ENCODE measurements at places on chromosomes 16 and 17.

DNA sequence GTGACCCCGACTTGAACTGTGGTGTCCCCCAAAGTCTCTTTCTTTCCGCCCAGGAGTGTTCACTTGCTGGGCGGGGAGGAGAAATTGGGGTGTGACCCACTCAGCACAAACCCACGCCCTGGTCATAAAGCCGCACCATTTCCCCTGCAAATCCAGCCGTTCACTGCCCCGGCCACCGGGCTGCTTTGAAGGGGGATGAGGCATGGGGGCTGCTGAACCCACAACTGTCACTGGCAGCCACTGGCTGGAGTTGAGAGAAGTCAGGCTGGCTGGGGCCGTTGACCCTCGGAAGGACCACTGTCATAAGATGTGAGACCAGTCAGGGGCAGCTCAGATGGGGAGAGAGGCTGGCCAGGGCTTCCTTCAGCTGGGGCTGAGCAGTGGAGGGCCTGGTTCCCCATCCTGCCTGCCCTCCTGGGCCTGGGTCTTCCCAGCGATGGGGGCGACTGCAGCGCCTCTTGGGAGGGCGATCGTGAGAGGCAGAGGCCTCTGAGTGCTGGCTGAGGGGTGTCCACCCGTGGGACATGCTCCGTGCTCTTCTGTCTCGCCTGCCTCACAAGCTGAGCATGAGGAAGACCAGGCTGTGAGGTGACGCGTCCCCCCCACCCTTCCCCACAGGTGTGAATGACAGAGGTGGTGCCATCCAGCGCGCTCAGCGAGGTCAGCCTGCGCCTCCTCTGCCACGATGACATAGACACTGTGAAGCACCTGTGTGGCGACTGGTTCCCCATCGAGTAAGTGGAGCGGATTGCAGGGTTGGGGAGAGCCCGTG, 19.5 kb downstream of the C16orf90 start:
- DNase-seq = no peak

DNA sequence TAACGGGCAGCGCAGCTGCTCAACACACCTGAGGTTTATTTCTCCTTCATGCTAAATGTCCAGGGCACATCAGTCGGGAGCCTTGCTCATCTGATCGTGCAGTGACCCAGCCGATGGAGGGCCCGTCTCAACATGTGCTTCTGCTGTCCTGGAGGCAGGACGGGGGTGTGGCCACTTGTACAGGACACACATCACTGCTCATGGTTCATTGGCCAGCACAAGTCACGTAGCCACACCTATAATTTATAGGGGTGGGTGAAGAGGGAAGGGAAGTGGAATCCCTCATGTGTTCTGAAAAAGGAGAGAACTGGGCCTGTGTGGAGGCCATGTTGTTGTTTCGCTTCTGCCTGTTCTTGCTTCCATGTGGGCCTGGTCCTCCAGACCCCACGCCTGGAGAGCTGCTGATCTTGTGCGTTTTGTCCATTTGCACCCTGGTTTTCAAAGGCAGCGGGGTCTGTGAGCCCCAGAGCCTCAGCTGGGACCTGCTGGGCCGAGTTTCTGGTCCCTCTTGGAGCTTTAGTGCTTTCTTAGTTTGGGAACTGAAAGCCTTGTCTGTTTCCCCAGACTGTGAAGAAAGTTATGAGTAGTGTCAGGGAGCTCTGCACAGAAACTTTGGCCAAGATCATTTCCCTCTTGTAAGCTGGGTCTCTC, 60.5 kb downstream of the CMIP start:
- DNase-seq = no peak

GRCh38 chr17:47806026-47806912, 15.3 kb downstream of the OSBPL7 start:
- DNase-seq = no peak

GRCh38 chr17:9432934-9433421, 142.6 kb downstream of the STX8 start:
- DNase-seq = peak; percentile 65

DNA sequence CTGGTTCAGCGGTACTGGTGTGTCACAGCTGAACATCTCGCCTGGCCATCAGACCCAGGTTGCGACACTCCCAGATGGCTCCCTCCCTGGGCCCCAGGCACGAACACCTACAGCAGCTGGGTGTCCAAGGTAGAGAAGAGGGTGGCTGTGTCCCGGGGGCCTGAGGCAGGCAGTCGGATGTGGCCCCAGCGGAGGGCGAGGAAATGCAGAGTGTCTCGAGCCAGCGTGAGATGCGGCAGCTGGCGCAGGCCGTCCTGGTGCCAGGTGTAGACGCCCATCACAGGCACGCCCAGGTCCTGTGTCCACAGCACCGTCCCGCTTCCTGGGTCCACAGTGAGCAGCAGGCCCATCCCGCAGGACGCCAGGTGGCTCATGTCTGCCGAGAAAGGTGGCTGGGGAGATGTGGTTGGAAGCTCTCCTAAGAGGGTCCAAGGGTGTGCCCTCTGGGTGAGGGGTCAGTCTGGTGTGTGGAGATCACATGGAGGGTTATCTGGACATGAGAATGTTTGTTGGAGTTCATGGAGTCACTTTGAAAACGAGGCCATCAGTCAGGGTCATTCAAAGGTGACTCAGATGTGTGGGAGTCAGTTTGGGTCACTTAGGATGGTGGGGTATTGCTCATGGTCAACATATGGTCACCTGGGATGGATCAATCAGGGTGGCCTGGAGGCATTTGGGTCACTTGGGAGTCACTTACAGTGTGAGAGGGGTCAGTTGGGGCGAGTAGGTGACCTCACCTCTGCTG, 8.1 kb downstream of the ERN2 start:
- no peak for DNase-seq

DNA sequence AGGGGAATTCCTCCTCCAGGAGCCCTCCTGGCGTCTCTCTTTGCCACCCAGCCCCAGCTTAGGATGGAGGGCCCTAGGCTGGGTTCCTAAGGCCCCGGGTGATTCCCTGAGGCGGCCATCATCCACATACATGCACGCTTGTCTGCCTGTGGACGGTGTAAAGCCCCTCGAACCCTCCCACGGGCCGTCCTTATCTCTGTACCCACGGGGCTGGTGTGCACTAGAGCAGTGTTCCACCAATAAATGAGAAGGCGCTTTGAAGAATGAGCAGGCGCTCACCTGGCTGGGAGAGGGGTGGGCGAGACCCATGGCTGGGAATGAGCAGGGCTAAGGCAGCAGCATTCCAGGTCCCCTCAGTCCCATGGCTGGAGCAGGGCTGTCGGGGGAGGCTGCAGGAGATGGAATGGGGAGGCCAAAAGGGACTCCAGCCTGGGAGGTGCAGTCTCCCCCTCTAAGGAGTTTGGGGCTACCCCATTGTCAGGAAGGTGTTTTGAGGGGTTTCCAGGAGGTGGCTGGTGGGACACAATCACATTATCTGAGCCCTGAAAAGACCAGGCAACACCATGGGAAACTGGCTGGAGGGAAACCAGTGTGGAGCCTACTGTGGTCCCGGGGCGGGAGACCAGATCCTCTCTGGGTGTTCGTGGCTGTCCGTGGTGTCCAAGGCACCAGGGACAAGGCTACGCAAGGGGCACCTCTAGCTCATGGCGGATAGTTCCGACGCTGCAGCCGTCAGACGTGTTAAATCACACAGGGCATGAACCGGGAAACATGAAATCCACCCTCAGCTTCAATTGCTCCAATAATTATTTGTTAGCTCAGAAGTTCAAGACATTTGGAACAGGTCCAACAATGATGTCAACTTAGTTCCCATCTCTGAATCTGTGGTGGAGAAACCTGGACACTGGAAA, 87.5 kb upstream of the DNAH17 start:
- no peak for DNase-seq

- DNase-seq = no peak
These were observed 2.9 kb upstream of the ABCA6 start for GRCh38 chr17:69144331-69145255.

GRCh38 chr16:12461201-12461600, 342.5 kb downstream of the CPPED1 start:
- peak; percentile 23 for DNase-seq

- no peak for DNase-seq
These were observed 54.9 kb downstream of the HS3ST3A1 start for GRCh38 chr17:13546851-13547250.

- DNase-seq = no peak
These were observed 340.6 kb downstream of the CA10 start for GRCh38 chr17:51817955-51818354.

DNA sequence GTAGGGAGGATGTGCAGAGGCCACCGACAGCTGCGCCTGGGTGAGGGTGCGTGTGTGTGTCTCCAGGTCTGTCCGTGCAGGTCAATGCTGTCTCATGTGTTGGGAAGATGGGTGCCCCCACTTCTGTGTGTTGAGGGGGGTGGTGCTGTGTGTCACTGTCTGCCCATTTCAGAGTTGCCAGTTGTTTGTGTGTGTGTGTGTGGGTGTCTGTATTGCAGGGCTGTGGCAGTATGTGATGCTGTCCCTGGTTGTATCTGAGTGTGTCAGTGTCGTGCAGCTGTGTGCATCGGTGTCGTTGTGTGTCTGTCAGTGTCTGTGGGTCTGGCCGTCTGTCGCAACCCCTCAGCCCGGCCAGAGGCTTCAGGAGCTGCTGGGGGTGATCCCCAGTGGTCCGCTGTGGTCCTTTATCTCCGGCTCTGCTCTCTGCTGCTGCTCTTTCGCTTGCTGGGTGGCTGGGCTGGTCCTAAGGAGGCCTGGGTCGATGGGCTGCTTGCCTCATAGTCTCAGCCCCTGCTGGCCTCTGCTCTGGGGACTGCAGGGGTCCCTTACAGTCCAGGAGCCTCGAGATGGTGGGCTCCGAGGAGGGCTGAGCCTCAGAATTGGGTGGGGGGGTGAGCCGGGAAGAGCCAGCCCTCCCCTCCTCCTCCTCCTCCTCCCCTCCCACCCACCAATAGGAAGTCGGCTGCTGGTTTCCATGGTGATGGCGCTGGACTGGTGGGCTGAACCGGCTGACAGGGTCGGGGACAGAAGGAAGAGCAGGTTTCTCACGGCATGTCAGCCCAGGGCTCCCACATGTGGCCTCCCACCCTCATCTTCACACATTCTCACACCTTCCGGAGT, at the start of gene TSPOAP1:
TSPOAP1 (minus strand) TSS at position 601 of the 840 bp plus-strand sequence. CDS start 875 bp downstream, outside the sequence.
- no peak for DNase-seq

- peak; percentile 65 for DNase-seq
These were observed 19.1 kb upstream of the TEX2 start for GRCh38 chr17:64281962-64282752.

DNA sequence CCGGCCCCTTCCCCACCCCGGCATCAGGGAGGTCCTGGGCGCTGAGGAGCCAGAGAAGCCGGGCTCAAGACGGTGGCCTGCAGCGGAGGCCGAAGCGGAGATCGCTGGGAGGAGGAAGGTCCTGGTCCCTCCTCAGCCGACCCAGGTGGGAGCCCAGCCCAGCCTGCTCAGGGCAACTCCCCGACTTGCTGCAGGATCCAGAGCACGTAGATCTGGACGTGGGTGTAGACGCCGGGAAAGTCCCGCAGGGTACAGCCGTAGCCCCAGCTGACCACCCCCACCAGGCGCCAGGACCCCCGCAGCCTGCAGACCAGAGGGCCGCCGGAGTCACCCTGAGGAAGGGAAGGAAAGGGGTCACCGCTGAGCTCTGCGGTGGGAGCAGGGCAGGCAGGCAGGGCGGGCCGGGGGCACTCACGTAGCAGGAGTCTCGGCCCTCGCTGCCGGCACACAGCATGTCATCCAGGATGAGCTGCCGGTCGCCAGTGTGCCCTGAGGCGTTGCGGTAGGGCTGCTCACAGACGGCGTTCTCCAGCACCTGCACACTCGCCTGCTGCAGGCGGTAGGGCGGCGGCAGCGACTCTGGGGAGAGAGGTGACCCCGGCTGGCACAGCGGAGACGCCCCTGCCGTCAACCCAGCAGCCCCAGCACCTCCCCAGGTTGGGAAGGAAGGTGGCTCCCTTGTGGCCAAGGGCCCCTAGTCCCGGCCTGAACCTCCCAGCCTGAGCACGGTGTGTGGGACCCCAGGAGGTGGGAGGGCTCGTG, 5.4 kb downstream of the TPSD1 start:
- no peak for DNase-seq

GRCh38 chr16:2024032-2024420, 2.7 kb upstream of the NHERF2 start:
- no peak for DNase-seq

- no peak for DNase-seq
These were observed 6.7 kb upstream of the MPP3 start for GRCh38 chr17:43839670-43840108.

- DNase-seq = no peak
These were observed 482.9 kb upstream of the CDH11 start for GRCh38 chr16:65604771-65605170.

GRCh38 chr16:50351116-50351515, 17.7 kb downstream of the BRD7 start:
- no peak for DNase-seq

- no peak for DNase-seq
These were observed 2.2 kb upstream of the LIMD2 start for GRCh38 chr17:63701868-63702720.

DNA sequence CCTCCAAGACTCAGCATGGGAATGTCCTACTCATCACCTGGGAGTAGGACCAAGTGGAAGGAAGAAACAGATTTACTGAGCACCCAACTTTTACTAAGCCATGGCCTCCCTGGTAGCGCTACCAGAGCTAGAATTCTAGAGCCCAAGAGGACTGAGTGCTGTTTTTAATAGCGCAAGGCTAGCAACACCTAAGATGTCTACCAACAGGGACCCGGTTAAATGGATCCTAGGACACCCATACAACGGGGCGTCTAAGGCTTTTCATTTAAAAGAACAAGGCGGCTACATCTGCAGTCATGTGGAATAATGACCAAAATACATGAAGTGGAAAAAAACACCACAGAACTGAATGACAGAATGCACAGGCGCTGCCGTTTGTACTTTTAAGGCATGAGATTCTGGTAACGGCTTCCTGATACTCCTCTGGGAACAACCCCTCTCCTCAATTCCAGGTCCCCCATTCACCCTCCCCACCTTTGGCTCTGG, 5.1 kb downstream of the GGA2 start:
- DNase-seq = no peak

- no peak for DNase-seq
These were observed 47.8 kb upstream of the RASL10B start for GRCh38 chr17:35683591-35683990.

DNA sequence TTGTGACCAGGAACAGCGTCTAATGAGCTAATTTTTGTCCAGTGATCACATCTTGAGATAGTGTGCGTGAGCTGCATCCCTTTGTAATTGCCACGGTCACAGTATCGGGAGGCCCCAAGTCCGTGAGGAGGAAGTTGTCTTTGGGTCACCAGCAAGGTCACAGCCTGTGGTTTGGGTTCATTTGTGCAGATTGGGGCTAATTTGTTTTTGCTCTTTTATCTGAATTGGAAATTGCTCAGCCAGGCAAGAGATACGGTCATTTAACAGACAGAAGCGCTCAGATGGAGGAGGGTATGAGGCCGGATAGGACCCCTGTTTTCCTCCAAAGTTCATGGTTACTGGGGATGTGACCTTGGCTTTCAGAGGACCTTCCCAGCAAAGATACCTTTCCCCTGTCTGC, 174.1 kb downstream of the SNX29 start:
- no peak for DNase-seq

- no peak for DNase-seq
These were observed 26.4 kb downstream of the TAC4 start for GRCh38 chr17:49821466-49821865.
